ENCODE measurements at places on chromosomes 5 and 9.

DNA sequence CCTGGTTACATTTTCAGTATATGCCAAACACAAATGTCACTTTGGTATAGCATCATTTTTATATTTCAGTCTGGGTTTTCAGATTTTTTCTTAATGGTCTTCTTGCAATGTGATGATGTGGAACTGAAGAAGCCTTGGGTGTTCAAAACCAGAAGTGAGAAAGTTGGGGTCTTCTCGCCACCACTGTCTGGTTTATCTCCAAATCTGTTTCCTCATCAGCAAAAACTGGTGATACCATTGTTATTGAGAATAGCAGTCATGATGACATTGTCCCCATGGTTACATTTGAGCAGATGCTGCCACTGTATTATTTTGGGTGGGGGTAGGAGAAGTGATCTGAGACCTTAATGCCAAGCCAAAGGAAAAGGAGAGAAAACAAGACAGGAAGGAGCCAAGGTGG lies 85.9 kb upstream of the MAP3K1 start:
- no peak for DNase-seq

GRCh38 chr5:36666274-36666673 lies 59.9 kb downstream of the SLC1A3 start:
- no peak for DNase-seq

DNA sequence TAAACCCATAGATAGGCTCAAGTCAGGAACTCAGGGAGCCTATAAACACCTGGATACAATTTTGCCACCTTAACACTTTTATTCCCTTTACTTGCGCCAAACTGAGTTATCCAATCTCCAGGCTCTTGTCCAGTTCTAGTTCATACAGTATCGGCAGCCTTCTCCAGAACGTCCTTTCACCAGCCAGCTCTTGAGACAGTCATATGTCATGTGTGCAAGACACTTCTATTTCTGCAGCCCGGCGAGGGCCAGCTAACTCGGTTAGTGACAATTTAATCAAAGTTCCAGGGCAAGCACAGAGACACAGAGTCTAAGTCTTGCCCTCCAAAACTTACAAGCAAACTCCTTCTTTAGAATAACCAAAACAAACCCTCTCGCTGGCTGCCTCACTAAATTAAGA lies 12.9 kb downstream of the ABCA1 start:
- no peak for DNase-seq

DNA sequence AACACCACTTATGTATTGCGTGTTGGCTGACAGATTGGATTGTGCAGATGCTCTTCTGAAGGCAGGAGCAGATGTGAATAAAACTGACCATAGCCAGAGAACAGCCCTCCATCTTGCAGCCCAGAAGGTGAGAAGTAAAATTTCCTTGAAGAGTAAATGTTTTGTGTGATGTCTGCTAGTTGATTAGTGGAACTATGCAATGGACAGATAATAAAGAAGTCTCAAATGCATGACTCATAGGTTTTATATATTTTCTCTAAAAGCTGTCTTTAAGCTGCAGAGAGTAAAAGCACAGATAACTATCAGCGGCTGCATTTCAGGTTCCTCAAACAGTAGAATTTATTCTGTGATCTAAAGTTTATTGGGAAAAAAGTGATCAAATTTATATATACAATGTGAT lies 27.4 kb downstream of the INVS start:
- DNase-seq = no peak

- no peak for DNase-seq
Measured at GRCh38 chr5:134989266-134989830, 21.6 kb downstream of the CATSPER3 start.
